ENCODE measurements at places on chromosomes 4 and X. TPM values are rescaled to one million over a fixed set of nuclear protein-coding genes. Genes with fewer than 3 reads are reported as not detected.

ZXDA gene
- 1.8 TPM for total RNA-seq

MBNL3 gene
- total RNA-seq, result 0.07 TPM

DCAF16 gene
- total RNA-seq, result 9.2 TPM

FDCSP gene
- total RNA-seq, result not detected

PCDH18 gene
- total RNA-seq, result not detected

MAGEB17 gene
- not detected for total RNA-seq

FAM9A gene
- total RNA-seq, result not detected

PLXNB3 gene
- 3.5 TPM for total RNA-seq

APLN gene
- 0.82 TPM for total RNA-seq

PDE6B gene
- total RNA-seq, result not detected

EREG gene
- total RNA-seq, result 10.2 TPM

DKK2 gene
- total RNA-seq, result not detected

AMER1 gene
- total RNA-seq, result 2.6 TPM

VCX gene
- not detected for total RNA-seq

LAS1L gene
- 59.3 TPM for total RNA-seq

BEND2 gene
- not detected for total RNA-seq

GLRA2 gene
- total RNA-seq, result not detected

KLHL13 gene
- total RNA-seq, result 0.29 TPM

TCEAL5 gene
- total RNA-seq, result 0.11 TPM

CXCL13 gene
- not detected for total RNA-seq

LRIT3 gene
- 0.09 TPM for total RNA-seq

MXRA5 gene
- total RNA-seq, result not detected

DCK gene
- 18.6 TPM for total RNA-seq

OGT gene
- total RNA-seq, result 41.9 TPM

CSN1S1 gene
- total RNA-seq, result not detected

GSX2 gene
- not detected for total RNA-seq

DMRTC1 gene
- 0.17 TPM for total RNA-seq

TIMM8A gene
- 29.9 TPM for total RNA-seq

AKAP4 gene
- total RNA-seq, result 0.10 TPM

GPR119 gene
- total RNA-seq, result not detected

Data from A549 treated with Hydrocortisone at 1 μM for 4 hours (cell line).